ENCODE measurements at places on chromosomes 11 and 22.
A peak's percentile ranks its signal among the peaks of the same experiment; 100 is the strongest.

DNA sequence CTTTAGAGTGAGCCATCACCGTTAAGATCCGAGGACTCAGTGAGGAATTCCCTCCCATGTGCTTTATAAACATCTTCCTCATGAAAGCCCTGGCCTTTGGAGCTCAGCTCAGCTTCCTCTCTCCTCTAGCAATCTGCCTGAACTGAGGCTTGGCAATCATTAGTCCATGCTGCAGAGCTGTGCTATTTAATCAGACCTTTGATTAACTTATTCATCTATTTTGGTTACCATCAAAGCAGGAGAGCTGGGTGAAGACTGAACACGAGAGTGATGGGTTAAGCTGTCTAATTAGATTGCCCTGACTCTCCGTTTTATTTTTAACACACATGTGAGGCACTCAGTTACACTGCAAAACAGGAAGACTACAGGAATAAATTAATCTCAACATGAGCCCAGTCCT lies 351.3 kb downstream of the LARGE1 start:
- no peak for DNase-seq

- DNase-seq: no peak
Measured at GRCh38 chr11:36241497-36241896, 47.7 kb downstream of the COMMD9 start.

- DNase-seq: no peak
Measured at GRCh38 chr11:70886676-70887541, 365.5 kb downstream of the SHANK2 start.

GRCh38 chr11:35214792-35215193 lies 75.8 kb downstream of the CD44 start:
- DNase-seq: no peak

DNA sequence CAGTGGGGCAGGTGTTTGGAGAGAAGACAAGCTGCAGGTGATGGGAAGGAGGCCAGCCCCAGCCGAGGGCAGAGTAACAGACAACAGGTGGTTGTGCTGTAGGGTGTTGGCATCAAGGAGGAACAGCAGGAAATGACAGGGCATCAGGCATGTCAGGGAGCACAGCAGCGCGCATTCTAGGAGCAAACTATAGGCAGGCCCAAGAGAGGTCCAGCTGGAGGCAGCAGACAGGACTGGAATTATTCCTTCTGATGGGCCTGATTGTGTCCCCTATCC lies 13.6 kb downstream of the ADM start:
- DNase-seq: no peak

DNA sequence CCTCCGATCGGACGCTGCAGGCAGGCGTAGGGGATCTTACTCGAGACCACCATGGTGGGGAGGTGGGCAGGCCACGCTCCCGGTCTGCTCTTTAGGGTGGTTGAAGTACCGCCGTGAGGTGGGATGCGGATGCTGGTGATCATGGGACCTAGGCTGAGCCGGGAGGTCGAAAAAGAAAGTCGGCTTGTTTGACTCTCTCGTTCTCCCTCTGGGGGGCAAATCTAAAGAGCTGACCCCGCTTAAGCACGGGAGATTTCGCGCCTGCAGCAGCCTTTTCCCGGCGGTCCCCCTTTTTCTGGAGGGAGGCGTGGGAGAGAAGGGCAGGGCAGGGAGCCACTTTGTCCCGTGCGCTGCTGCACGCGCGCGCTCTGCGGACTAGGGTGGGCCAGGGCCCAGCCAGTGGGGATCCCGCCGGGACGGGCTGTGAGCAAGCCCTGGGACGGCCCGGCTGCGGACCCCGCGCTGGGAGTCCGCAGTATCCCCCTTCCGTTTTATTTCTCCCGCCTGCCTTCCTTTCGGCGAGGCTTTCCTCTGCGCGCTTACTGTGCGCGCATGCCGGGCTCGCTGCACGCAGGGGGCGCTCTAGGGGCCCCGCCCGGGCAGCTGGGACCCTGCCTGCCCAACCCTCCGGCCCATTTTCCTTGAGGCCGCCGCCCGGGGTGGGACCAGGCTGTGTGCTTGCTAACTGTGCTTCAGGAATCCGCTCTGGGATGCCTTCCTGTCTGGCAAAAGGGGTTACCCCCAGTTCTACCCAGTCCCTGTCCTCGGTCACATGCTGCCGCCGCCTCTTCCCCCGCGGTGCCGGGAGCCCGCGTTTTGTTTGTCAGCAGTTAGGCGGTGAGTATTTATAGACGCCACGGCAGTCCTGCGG lies 81.0 kb downstream of the PRR5L start:
- DNase-seq: peak; percentile 78

GRCh38 chr22:43239956-43240355 lies 53.0 kb upstream of the TTLL12 start:
- no peak for DNase-seq

- DNase-seq: no peak
Measured at GRCh38 chr22:49433717-49434611, 393.7 kb downstream of the BRD1 start.

DNA sequence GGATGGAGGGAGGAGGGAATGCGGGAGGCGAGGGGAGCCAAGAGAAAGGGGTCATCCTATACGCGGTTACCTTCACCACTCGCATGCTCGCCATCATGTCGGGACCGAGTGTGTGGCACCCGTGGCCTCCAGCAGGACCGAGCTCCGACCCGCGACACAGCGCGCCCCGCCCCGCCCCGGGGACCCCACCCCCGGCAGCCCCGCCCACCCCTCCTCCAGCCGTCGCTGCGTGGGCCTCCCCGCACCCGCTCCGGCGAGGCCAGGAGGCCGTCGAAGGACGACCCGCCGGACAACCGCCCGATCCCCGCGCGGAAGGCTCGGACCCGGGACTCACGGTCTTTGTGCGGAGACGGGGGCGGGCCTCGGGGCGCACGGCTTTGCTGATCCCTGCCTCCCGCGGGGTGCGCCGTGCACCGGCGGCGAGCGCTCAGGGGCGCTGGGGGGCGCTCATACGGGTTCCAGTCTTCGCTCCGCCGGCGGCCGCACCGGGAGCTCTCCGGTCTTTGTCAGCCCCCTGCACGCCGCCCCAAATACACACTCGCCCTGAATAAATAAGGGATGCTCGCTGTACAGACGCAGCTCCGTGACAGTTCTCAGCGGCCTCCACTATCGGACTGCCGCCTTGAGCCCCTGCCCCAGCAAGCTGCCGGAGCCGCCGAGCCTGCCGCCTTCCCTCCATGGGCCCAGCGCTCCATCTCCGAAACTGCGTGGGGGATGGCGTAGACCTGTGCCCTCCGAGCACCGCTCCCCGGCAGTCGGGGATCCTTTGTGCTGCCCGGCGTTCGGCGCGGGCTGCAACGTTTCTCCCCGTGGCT lies at the start of gene UBE2L6:
Gene UBE2L6 (minus strand): TSS at position 158 of the 815 bp plus-strand sequence. CDS start 61 bp downstream, at position 97.
- peak; percentile 81 for DNase-seq

DNA sequence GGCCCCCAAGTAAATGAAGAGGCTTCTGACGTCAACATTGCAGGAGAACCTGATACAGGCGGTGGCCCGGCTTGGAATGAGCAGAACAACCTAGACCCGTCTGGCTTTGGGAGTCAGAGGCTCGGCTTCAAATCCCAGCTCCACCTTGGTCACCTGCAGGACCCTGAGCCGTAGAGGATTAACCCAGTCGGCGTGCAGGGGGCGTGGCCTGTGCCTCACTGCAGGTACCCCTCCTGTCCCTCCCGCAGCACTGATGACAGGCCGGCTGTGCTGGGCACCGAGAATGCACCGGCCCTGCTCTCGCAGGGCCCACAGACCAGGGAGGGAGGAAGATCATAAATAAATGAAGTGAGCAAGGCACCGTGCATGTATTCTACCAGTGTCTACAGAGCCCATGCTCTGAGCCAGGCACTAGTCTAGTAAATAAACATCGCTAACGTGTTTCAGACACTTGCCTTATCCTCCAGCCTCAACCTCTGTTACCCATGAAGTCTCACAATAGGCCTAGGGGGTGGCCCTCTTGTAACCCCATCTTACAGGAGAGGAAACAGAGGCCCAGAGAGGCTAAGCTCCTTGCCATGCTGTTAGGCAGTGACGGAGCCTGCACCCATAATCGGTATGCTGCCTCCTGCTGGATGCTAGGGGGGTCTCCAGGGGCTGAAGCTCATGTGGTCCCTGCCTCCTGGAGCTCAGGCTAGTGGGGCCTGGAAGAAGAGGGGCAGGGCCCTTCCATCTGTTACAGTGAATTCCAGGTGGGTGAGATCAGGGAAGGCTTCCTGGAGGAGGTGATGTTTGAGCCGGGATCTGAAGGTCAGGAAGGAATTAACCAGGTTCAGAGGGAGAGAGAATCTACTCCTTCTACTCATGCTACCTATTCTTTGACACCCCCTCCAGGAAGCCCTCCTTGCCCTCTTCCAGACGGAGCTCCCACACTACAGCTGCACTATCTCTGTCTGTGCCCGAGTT lies 53.4 kb downstream of the RTL6 start:
- DNase-seq: no peak

GRCh38 chr11:27209562-27210005 lies 153.4 kb downstream of the CCDC34 start:
- DNase-seq: no peak

DNA sequence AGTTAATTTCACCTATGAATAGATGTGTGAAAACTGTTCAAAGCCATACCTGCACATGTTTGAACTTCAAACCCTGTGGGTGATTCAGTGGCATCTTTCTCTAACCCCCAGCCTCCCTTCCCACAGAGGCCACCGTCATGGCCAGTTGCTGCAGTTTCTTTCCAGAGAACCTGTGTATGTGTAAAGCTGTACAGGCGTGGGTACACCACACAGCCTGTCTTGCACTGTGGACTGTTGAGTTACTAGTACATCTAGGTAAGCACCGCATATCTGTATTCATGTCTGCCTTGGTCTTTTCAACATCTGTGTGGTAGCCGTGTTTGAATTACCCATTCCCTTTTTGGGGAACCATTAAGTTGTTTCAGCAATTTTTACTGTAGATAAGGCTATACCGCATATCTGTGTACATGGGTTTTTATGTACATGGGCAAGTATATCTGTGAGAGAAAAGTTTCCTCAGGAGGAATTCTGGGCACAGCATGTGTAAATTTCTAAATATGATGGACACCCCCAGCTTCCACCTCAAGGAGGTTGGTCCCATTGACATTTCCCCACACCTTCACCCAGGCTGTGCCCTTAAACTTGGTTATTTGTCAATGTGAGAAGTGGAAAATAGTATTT lies 13.9 kb downstream of the NEAT1 start:
- no peak for DNase-seq

DNA sequence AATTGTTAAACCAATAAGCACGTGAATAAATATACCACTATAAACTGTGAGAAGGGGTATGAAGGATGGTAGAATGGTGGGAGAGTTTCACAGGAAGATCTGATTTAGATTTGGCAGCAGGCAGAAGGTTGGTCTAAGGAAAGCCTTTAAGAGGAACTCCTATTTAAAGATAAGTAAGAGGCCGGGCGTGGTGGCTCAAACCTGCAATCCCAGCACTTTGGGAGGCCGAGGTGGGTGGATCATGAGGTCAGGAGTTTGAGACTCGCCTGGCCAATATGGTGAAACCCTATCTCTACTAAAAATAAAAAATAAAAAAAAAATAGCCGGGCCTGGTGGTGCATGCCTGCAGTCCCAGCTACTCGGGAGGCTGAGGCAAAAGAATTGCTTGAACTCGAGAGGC lies 45.8 kb upstream of the CXCR5 start:
- no peak for DNase-seq

GRCh38 chr11:14070896-14071295 lies 108.4 kb downstream of the SPON1 start:
- no peak for DNase-seq

GRCh38 chr11:68044898-68045351 lies 6.1 kb downstream of the TCIRG1 start:
- no peak for DNase-seq

DNA sequence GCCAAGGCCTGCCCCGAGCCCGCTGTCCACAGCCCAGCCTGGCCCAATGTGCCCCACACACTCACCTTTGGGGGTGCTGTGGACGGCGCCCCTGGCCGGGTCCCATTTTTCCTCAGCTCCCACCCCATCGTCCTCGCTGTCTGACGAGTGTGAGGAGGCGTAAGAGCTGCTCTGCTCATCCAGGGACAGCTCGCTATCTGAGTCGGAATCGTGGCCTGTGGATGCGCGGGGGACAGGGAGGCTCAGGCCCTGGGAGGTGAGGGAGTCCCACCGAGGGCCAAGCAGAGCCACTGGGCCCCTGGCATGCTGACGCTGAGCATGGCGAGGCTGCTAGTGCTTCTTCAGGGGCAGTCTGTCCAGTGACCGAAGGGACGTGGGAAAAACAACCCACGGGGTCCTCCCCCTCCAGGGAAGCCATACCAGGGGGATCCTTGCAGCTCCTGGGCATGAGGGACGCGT lies 29.7 kb downstream of the TRMU start:
- DNase-seq: no peak

GRCh38 chr11:123187665-123188507 lies 7.2 kb downstream of the CLMP start:
- DNase-seq: peak; percentile 27

- no peak for DNase-seq
Measured at GRCh38 chr11:117152066-117152465, 8.0 kb downstream of the PAFAH1B2 start.

- no peak for DNase-seq
Measured at GRCh38 chr11:35454362-35454761, 35.0 kb upstream of the SLC1A2 start.

- no peak for DNase-seq
Measured at GRCh38 chr11:119816660-119817059, 87.7 kb upstream of the NECTIN1 start.

DNA sequence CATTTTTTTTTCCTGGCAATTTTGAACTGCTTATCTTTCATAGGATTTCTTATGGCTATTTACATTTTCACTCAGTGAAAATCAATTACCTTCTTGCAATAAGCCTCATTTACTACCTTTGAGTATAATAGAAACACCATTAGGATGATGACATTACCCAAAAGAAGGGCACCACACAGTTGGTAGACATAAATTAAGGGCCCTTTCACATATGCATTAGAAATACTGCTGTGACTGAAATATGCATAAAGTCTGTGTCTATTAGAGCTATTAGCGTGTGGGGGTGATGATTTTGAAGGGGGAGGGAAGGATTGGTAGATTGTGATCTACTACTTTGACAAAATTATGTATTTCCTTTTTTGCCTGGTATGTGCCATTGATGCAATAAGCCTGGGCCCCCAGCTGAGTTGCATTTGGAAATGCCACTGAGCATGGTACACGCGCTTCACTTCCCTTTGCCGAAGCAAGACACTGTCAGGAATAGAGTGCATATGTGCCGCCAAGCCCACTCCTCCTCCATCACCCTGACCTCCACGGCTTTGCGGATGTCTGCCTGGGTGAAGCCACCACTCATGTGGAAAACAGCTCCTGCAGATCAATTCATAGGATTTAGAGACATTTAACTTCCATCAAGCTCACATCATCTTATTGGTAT lies 339.3 kb downstream of the DCDC1 start:
- DNase-seq: no peak

DNA sequence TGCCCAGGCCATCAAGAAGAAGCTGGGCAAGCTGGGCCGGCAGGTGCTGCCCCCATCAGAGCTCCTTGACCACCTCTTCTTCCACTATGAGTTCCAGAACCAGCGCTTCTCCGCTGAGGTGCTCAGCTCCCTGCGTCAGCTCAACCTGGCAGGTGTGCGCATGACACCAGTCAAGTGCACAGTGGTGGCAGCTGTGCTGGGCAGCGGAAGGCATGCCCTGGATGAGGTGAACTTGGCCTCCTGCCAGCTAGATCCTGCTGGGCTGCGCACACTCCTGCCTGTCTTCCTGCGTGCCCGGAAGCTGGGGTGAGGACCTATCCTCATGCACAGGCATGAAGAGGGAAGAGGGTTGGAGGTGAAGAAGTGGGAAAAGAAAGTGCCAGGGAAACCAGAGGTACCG lies 5.3 kb upstream of the NHERF4 start:
- DNase-seq: no peak

- DNase-seq: no peak
Measured at GRCh38 chr11:119051440-119052162, 5.4 kb downstream of the HYOU1 start.

Measured in C1 segment of cervical spinal cord (tissue), 14 donors.